Breast epithelium (tissue), 4 donors: ENCODE measurements at places on chromosomes 3 and 15. TPM values are rescaled to one million over a fixed set of nuclear protein-coding genes. Genes with fewer than 3 reads are reported as not detected.

DNA sequence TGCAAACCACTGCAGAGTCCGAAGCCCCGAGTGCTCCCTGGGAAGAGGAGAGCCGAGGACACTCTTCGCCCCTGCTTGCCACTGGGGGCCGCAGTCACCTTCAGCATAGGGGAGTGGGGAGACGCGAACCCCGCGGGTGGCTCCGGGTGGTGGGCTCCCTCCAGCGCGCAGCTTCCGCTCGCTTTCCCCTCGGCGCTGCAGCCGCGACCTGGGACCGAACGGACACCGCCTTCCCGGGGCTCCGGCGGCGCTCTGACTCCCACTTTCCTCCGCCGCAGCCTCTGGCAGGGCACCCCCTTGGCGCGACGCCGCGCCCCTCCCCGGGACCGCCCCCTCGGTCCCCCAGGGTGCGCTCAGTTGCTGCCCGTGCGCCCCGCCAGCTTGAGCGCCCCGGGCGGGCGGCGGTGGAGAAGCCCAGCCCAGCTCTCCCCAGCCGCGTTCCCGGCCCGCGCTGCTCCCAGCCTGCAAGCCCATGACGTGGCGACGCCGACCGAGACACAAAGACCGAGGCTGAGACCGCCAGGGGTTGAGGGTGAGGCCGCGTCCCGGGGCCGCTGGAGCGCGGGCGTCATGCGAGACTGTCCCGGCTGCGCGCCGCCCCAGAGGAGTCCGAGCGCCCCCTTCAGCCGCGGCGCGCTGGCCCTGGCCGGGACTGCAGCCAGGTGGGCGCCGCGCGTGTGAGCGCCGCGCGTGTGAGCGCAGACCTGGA is at the start of gene MINAR1:
MINAR1 (plus strand) TSS at position 701 of the 709 bp plus-strand sequence. CDS start 23,812 bp downstream, outside the sequence.
- no peaks in the 10 kb centered on the region for H3K36me3 ChIP-seq
- no peaks in the 10 kb centered on the region for H3K27me3 ChIP-seq
- no peak for DNase-seq
- H3K4me1 ChIP-seq, result no peaks in the 10 kb centered on the region
- no peak within 1 kb of the TSS for H3K27ac ChIP-seq

DNA sequence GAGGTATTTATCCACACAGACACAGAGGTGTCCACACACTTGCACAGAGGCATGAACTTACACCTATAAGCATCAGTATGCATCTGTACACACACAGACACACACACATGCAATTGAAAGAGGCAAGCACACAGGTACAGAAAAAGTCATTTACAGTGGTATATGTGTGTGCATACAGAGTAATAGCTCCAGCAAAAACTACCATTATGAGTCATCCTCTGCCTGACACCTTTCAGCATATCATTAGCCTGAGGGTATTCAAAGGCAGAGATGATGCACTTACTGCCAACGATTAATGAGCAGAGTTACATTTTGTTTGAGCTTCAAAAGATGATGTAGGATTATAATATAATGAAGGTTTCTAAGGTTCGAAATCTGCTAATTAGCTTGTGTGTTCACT is 100.3 kb upstream of the TPRG1 start:
- H3K36me3 ChIP-seq, result no peaks in the 10 kb centered on the region
- no peak overlapping the region for H3K27ac ChIP-seq
- no peak for DNase-seq
- H3K27me3 ChIP-seq, result no peaks in the 10 kb centered on the region

DNA sequence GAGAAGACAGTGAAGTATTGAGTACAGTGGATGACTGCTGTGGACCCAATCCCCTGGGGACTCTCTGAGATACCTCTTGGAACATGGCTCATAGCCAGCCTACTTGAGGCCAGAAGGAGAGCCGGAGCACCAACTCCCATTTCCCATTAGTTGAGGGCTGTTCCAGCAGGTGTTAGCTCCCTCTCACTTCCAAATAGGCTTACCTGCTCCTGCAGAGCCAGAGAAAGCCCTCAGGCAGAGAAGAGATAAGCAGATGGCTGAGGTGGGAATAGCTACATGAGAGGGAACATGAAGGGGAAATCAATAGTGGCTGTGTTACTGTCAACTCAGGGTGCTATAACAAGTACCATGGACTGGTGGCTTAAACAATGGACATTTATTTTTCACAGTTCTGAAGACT is 4.6 kb upstream of the CCK start:
- H3K4me3 ChIP-seq, result no peak overlapping the region
- no peak for DNase-seq
- no peak overlapping the region for H3K27ac ChIP-seq
- no peaks in the 10 kb centered on the region for H3K4me1 ChIP-seq
- H3K27me3 ChIP-seq, result no peaks in the 10 kb centered on the region

DNA sequence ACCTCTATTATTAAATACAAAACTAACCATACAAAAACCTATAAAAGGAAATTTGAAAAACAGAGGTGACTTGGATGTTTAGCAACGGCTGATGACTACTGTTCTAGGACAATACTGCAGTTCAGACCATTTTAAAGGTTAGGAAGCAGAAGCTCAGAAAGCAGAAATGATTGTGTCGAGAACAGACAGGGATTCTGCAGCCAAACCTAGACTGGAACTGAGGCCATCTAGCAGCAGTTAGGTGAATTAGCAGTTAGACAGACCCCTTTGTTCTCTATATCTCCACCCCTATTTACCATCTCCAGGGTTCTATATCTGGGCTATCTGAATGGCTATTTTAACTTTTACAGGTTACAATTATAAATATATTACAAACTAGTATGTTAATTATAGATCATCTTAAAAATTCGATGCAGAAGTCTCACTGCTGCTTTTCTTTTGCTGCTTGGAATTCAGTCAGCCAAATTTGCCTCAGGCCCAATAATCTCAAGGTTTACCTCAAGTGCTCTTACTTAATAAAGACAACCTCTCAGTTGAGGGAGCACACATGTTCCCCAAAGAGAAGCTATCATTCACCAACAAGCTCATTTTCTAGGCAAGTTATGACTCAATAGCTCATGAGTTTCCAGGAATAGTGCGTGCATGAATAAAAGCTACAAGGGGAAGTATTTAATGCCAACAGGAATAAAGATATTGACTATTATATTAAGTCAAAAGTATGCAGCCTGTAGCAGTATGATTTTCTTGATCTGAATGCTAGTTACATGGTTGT is 9.3 kb upstream of the IL1RAP start:
- no peak for DNase-seq
- no peak overlapping the region for H3K4me3 ChIP-seq
- H3K4me1 ChIP-seq, result no peaks in the 10 kb centered on the region
- H3K36me3 ChIP-seq, result no peaks in the 10 kb centered on the region

DNA sequence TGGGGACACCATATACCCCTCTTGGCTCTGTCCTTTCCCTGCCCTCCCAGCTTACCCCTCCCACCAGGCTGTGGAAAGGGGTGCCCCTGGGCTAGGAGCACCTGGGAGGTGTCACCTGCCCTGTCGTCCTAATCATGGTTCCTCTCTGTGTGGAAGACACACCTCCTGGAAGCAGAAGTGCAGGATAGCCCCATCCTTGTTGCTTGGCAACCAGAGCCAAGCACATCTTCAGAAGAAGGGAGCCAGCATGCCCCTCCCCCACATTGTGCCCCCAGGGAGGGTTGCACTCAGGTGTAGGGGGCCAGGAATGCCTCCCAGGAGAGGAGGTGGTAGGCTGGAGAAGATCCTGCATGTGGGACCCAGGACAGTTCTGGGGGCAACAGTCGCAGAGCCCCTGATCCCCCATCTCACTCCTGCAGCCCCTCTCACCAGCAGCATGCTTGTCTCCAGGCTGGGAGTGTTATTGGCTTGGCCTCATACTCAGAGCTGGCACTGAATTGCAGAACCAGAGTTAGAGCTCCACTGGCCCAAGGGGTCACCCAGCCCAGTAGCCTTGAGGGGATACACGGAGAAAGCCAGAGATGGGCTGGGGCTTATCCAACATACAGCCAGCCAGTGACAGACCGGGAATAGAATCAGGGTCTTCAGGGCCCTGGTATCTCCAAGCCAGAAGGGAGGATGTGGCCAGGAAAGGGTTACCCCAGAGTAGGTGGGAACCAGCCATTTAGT is 8.4 kb downstream of the RAB6B start:
- H3K36me3 ChIP-seq, result no peaks in the 10 kb centered on the region
- H3K4me3 ChIP-seq, result no peak overlapping the region
- no peak for DNase-seq

- H3K4me1 ChIP-seq, result no peaks in the 10 kb centered on the region
- DNase-seq, result no peak
- H3K4me3 ChIP-seq, result no peak overlapping the region
These were observed 658.8 kb downstream of the EDEM1 start for GRCh38 chr3:5846261-5846660.

- no peaks in the 10 kb centered on the region for H3K36me3 ChIP-seq
- no peak overlapping the region for H3K4me3 ChIP-seq
- H3K27me3 ChIP-seq, result no peaks in the 10 kb centered on the region
- no peak for DNase-seq
- H3K27ac ChIP-seq, result peak overlapping the region; percentile 34
These were observed 70.1 kb downstream of the TRAK1 start for GRCh38 chr3:42161050-42161935.

DNA sequence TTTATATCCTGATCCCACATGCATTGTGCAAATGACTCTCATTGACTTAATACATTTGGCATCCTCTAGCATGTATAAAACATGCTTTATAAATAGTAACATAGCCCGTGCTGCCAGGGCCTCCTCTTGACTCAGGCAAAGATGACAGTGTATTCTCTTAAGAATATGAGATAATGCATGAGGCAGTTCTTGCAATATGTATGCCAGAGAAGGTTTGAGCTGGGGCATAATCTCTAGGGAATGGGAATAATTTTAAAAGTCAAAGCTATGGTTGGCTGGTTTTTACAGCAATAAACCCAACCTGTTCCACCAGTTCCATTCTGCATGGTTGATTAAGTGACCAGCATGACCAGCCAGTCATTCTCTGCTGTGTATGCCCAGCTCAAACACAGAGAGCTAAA is 179.0 kb upstream of the PFN2 start:
- no peaks in the 10 kb centered on the region for H3K4me1 ChIP-seq
- H3K4me3 ChIP-seq, result no peak overlapping the region
- no peaks in the 10 kb centered on the region for H3K36me3 ChIP-seq
- no peak for DNase-seq
- no peak overlapping the region for H3K27ac ChIP-seq

DNA sequence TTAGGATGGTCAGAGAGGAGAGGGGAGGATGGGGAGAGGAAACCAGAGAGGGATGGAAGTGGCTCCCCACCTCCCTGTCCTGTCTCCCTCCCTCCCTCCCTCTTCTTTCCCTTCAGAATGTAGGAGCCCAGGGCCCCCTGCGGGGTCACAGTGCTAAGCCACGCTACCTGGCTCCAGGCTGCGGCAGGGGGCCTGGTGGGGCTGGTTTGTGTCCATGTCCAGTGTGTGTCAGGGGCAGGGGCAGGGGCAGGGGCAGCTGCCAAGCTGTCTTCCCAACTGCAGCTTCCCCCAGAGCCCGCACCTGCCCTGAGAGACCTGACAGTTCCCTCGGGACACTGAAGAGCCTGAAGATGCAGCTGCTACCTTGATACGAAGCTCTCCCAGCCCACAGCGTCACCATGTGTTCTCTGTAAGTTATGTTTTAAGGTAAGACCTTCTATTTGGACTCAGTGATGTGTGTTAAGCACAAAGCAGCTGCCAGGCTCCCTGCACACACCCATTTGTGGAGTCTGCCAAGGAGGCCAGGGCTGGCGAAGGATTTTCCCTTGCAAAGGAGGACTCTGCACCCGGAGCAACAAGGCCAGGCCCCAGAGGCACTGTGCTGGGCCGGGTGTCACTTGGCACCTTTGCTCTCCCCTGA is 121.8 kb upstream of the SMAD3 start:
- H3K27me3 ChIP-seq, result no peaks in the 10 kb centered on the region
- no peak overlapping the region for H3K27ac ChIP-seq
- no peaks in the 10 kb centered on the region for H3K36me3 ChIP-seq
- no peaks in the 10 kb centered on the region for H3K4me1 ChIP-seq
- no peak overlapping the region for H3K4me3 ChIP-seq
- DNase-seq, result no peak

- no peaks in the 10 kb centered on the region for H3K27me3 ChIP-seq
- H3K4me3 ChIP-seq, result no peak overlapping the region
- H3K27ac ChIP-seq, result no peak overlapping the region
- DNase-seq, result no peak
These were observed 68.0 kb downstream of the TFG start for GRCh38 chr3:100777271-100777670.

DNA sequence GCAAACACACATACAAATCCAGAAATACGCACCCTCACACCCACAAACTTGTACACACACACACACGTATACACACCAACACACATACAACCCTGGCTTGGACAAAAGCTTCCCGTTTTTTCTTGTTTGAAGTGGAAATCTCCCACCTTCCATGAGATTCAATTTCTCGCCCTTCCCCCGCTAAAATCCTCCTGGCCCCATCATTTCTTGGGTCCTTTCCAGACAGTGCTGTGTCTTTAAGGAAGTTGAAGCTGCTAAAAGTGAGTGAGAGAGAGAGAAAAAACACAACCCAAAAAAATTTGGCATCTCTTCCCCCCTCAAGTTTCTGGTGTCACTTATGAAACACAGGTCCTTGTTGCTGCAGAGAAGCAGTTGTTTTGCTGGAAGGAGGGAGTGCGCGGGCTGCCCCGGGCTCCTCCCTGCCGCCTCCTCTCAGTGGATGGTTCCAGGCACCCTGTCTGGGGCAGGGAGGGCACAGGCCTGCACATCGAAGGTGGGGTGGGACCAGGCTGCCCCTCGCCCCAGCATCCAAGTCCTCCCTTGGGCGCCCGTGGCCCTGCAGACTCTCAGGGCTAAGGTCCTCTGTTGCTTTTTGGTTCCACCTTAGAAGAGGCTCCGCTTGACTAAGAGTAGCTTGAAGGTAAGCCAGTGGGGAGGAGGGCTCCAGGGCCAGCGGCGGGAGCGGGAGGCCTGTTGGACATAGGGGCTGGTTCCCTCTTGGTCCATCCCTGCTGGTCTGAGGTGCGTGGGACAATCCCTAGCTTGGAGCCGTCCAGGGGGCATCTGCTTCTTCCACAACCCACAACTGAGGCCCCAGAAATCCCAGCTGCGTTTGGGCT is at the start of gene ISLR:
ISLR (plus strand) TSS at position 331 of the 839 bp plus-strand sequence. CDS start 1,149 bp downstream, outside the sequence.
- no peak for DNase-seq
- no peaks in the 10 kb centered on the region for H3K36me3 ChIP-seq
- H3K4me3 ChIP-seq, result peak within 1 kb of the TSS; percentile 68
- peaks cover 12% of the 10 kb centered on the region for H3K4me1 ChIP-seq
- H3K27me3 ChIP-seq, result no peaks in the 10 kb centered on the region

GRCh38 chr3:142844339-142844977 is 44.4 kb downstream of the PCOLCE2 start:
- no peak for DNase-seq
- no peaks in the 10 kb centered on the region for H3K4me1 ChIP-seq
- H3K36me3 ChIP-seq, result no peaks in the 10 kb centered on the region
- H3K27ac ChIP-seq, result no peak overlapping the region

- no peaks in the 10 kb centered on the region for H3K27me3 ChIP-seq
- no peaks in the 10 kb centered on the region for H3K36me3 ChIP-seq
- no peak overlapping the region for H3K27ac ChIP-seq
- DNase-seq, result no peak
- H3K4me3 ChIP-seq, result no peak overlapping the region
These were observed 71.0 kb upstream of the MDFIC2 start for GRCh38 chr3:70383360-70383831.

- H3K4me1 ChIP-seq, result no peaks in the 10 kb centered on the region
- H3K27ac ChIP-seq, result peak overlapping the region; percentile 78
- peak overlapping the region; percentile 74 for H3K4me3 ChIP-seq
These were observed 889 bp upstream of the LRRIQ4 start for GRCh38 chr3:169811631-169812331.

Gene VGLL3
- total RNA-seq, result 48.5 TPM

Gene OXSM
- 9.1 TPM for total RNA-seq

Gene TERC
- total RNA-seq, result 179 TPM
